ENCODE measurements at places on chromosomes 5 and 9.

DNA sequence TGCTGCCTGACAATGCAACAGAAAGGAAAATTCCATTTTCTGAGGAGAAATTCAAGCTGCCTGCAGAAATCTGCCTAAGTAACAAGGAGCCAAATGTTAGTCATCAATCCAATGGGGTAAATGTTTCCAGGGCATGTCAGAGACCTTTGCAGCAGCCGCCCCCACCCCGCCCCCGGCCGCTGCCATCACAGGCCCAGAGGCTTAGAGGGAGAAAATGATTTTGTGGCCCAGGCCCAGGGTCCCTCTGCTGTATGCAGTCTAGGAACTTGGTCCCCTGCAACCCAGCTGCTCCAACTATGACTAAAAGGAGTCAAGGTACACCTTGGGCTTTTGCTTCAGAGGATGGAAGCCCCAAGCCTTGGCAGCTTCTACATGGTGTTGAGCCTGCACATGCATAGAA, 45.0 kb downstream of the VLDLR start:
- DNase-seq = no peak

- no peak for DNase-seq
Observed at GRCh38 chr5:173763410-173763809, 124.7 kb upstream of the CPEB4 start.

DNA sequence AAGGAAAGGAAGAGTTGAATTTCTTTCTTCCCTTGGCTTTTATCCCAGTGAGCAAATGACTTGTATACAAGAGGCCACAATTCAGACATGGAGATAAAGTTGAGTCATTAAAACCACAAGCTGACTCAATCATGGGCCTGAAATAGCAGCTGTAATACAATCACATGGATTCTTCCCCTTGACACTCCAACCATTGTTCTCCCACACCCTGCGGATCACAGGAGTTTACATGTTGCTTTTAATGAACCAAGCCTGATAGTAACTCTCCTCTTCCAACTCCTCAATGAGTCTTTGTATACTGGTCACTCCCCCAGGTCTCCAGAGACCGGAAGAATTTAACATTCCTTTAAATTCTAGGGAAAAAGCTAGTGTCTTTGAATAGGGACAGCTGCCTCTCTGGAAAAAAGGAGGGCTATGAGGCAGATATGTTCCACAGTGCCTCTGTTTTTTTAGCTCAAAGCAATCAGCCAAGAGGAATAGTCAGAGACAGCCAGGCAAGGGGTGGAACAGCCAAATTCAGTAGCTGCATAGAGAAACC, 32.4 kb downstream of the PCDHGC5 start:
- peak; percentile 99 for DNase-seq

DNA sequence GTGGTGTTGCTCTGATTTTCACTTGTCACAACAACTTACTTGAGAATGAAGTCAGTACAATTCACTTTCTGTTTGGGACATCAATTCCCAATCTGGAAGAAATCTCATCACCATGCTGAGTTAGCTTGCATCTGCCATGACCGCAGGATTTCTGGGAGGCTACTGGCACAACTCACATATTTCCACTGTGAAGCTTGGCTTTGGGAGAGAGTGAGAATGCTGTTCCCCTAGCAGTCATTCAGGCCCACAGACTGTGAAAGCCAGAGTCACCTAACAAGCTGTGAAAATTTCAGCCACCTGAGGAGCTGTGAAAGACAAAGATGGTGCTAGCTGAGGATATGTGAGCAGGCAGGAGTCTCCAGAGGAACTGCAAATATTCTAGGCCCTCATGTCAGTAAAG, 365.2 kb upstream of the TUSC1 start:
- no peak for DNase-seq

DNA sequence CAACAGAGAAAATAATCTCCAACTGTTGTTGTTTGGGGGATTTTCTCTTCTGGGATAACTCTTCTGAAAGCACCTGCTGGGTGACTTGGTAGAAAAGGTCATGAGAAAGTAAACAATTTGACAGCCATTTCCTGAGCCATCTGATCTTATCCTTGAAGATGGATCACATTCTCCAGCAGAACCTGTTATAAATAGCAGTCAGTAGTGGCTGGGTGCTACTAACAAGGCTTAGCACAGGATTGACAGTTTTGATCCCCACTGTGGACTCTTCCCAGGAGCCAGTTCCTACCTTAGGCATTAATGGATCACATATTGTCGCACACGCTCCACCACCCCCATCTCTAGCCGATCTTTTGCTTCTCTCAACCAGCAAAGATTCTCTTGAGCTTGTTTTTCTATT, 220.2 kb downstream of the PLK2 start:
- DNase-seq = no peak

DNA sequence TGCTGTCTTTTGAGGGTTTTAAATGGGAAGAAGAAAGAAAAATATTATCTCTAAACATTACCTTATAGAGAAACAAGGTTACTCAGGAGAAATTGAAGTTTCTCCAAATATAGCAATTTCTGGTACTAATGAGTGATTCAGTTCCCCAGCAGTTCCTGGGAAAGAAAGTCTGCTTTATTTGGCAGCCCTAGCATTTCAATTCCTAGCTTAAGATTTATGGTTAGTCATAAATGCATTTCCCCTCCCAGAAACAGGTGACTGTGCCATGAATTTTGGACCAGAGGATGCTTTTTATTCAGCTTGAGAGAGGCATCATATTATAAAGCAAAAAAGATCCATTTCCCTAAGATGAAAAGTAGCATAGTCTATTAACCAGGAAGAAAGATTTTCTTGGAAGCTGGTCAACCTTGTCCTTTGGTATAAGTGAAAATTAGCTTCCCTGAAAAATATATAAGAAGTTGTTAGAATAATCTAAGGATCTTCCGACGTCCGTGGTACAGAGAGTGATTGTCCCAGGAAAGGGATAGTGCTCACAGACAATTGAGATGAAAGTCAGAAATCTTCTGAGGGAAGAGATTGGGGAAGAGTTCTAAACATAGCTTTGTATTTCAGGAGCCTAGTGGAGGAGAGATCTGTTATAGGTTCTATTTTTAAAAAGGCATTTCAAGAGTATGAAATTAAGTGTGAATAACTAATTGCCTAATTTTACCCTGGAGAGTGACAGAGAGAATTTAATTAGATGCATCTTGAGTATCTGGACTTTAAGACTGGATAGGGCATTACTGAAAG, 164.9 kb downstream of the ESM1 start:
- DNase-seq = no peak

DNA sequence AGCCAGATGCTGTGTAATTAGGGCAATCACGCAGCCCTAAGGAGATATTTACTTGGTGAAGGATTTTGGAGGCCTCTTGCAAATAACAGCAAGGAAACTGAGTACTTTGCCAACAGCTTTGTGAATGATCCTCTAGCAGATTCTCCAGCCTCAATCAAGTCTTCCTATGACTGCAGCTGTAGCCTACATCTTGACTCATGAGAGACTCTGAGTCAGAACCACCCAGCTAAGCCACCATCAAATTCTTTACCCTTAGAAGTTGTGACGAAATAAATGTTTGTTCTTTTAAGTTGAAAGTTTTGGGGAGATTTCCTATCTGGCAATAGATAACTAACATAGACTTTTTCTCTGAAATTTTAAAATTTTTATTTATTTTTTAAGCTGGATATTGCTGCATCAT, 237.6 kb upstream of the CCNH start:
- DNase-seq = no peak

DNA sequence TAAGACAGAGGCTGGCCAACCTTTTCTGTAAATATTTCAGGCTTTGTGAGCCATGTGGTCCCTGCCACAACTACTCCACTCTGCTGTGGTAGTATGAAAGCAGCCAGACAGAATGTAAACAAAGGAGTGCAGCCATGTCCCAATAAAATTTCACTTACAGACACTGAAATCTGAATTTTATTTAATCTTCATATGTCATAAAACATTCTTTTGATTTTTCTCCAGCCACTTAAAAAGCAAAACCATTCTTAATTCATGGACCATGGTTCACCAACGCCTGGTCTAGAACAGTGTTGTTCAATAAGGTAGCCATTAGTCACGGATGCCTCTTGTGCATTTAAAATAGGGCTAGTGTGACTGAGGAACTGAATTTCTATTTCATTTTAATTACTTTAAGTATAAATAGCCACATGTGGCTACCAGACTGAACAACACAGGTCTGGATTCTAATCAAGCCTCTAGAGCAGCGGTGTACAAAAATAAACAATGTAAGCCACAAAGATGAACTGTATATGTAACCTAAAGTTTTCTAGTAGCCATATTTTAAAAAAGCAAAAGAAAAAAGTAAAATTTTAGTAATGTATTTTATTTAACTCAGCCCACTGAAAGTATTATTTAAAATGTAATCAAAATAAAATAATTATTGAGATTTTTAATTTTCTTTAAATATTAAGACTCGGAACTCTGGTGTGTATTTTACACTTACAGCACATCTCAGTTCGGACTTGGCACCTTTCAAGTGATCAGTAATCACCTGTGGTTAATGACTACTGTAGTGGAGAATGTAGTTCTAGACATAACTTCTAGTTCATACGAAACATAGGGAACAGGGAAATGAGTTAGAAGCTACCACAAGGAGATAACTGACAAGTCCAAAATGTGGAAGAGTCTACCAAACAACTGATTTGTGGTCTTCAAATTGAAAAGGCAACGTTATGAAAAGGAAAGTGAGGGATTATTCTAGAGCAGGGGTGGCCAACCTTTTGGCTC, 14.3 kb downstream of the GEMIN5 start:
- no peak for DNase-seq

DNA sequence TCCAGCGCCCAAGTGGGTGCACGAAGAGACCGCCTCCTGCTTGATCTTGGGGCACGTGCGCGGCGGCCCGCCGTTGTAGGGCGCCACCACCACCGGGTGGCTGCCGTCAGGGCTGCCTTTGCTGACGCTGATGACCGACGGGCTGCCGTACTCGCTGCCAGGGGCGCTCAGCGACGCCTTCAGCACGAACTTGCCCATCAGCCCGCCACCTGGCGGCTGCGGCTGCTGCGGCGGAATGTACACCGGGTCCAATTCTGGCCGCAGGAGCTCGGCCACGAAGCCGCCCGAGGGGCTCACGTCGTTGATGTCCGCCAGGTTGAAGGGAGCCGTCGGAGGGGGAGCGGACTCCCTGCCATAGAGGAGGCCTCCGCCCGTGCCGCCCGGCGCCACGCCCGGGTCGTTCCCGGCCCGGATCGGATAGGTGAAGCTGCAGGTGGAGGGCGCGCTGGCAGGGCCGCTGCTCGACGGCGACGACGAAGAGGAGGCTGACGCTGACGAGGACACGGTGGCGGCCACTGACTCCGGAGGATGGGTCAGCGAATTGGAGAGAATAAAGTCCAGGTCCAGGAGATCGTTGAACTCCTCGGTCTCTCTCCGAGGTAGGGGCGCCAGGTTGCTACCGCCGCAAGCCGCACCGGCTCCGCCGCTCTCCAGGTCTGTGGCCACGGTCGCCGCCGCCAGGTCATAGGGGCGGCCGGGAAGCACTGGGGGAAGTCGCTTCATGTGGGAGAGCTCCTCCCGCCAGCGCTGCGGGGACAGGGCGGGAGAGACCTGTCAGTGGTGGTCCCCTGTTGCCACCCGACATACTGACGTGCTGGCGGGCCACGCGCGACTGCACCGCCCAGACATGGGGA, 1.8 kb downstream of the KLF4 start:
- DNase-seq = no peak

GRCh38 chr9:77562019-77562748, 85.9 kb downstream of the GNA14 start:
- DNase-seq = no peak

GRCh38 chr9:136380381-136380780, 6.9 kb upstream of the CARD9 start:
- DNase-seq = no peak

GRCh38 chr5:24633715-24634325, 11.0 kb downstream of the CDH10 start:
- no peak for DNase-seq

GRCh38 chr5:138722544-138723177, 30.6 kb upstream of the CTNNA1 start:
- no peak for DNase-seq

Measured in kidney epithelial cell (primary cell).